ENCODE measurements at places on chromosomes 11 and 22.

GRCh38 chr22:19424186-19424500, 7.4 kb downstream of the HIRA start:
- DNase-seq, result no peak

GRCh38 chr11:279040-279965, 1.1 kb downstream of the NLRP6 start:
- no peak for DNase-seq

- no peak for DNase-seq
These were observed 3.7 kb upstream of the CLDN5 start for GRCh38 chr22:19527861-19528417.

DNA sequence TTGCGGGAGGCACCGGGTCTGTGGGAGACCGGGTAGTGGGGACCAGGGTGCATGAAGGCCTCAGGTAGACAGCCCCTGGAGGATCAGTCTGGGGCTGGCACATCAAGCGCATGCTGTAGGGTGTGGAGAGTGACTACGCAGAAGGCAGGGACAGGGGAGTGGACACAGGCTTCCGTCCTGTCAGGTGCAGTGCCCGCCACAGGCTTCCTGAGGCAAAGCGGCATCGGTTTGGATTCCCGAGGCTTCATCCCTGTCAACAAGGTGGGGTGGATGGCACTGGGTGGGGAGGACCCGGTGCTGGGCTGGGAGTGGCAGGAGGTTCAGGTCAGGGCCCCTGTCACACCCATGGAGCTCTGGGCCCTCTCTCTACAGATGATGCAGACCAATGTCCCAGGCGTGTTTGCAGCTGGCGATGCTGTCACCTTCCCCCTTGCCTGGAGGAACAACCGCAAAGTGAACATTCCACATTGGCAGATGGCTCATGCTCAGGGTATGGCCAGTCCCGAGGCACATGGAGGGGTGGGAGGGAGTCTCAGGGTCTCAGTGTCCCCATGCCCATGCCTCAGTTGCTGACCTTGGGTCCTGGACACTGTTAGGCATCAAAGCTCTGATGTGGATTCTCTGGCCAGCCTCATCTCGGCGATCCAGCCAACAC, 4.5 kb upstream of the LZTR1 start:
- DNase-seq, result no peak

DNA sequence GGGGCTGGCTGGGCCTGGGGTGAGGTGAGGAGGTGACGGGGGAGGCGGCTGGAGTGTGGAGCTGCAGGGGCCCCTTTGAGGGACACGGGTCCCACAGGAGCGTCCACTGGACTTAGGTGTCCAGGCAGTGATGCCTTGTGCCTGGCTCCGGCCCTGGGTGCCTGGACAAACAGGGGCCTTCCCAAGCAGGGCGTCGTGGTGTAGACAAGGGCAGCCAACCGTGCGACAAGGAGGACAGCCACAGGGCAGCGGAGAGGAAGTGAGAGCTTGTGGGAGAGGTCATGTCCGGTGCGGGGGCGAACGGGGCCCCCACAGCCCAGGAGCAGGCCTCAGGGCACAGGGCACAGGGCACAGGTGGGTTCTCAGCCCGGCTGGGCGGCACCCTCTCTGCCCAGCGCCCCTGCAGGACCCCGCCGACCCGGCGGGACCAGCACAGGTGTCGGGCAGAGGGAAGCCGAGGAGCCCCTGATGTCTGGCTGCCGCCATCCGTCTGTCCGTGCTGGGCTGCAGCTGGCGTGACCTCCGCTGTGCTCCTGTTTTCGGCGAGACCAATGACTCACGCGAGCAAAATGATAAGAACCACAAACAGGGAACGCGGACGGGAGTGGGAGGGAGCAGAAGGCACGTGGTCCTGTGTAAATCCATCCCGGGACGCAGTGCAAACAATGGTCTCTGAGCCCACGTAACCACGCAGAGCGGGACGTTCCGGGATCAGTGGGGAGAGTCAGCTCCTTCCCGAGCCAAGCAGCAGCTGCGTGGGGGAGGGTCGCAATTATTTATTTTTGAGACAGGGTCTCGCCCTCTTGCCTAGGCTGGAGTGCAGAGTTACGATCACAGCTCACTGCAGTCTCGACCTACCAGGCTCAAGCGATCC, 49.1 kb upstream of the A4GALT start:
- DNase-seq, result peak; percentile 93

GRCh38 chr22:45774001-45774670, 102.5 kb downstream of the ATXN10 start:
- no peak for DNase-seq

- no peak for DNase-seq
These were observed 79.7 kb upstream of the WNT7B start for GRCh38 chr22:46056546-46057245.

DNA sequence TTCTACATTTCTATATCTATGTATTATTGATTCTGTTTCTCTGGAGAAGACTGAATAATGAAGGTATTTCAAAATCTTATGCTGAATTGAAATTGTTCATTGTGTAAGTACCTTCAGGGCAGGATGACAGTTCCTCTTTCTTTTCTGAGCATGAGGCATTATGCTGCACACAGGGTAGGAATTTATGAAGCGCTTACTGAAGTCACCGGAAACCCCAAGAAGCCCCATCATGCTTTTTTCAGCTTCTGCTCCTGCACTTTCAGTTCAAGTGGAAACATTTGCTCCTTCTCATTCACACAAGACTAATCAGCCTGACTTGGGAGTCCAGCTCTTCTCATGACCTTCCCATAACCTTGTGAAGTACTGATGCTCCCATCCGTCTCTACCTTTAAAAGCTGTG, 314.7 kb upstream of the SORL1-AS1 start:
- no peak for DNase-seq

GRCh38 chr11:21474529-21474928, 718.4 kb upstream of the ANO5 start:
- no peak for DNase-seq

GRCh38 chr11:111086058-111086457, 159.5 kb upstream of the POU2AF2 start:
- DNase-seq, result no peak

GRCh38 chr22:43883012-43883661, 8.7 kb downstream of the PNPLA5 start:
- peak; percentile 65 for DNase-seq

- no peak for DNase-seq
These were observed 5.2 kb downstream of the ARRB1 start for GRCh38 chr11:75346296-75346695.

GRCh38 chr11:60477035-60477445, 15.5 kb upstream of the MS4A12 start:
- no peak for DNase-seq

DNA sequence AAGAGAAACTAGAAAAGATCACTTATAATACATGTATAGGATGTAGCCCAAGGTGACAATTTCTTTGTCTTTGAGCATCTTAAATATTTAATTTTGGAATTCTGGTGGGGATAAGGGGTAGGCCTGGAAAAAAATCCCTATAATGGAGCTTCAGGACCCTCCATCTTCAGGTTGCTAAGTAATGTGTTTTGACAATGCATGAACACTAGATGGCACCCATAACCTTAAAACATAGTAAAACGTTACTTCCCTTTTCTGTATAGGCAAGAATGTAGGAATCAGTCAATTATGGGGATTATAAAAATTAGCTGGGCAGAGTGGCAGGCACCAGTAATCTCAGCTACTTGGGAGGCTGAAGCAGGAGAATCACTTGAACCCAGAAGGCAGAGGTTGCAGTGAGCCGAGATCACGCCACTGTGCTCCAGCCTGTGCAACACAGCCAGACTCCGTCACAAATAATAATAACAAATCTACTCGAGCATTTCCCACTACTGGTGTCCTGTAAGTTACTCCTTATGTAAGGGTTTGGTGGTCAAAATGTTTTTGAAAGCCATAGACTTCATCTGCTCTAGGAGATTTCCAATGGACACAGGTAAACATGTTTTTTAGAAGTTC, 541.9 kb upstream of the CCDC90B start:
- DNase-seq, result peak; percentile 36

DNA sequence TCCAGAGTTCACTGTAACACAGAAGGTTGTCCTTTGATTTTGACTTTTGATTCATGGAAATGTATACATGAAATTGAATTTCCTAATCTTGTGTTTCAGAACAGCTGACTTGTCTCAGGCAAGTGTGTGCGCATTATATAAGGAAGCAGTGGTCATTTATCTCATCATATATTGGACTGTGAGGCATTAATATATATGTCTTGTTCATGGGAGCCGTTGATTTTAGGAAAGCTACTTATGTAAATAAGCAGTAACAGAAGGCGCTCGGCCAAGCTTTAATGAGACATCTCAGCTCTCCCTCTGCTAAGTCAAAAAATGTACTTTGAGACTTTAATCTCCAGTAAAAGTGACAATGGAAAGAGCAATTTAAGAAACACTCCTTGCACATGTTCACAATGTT, 100.5 kb downstream of the PDHX start:
- DNase-seq, result no peak

GRCh38 chr22:43060183-43060582, 29.0 kb downstream of the TTLL1 start:
- peak; percentile 22 for DNase-seq

- no peak for DNase-seq
These were observed 621 bp downstream of the TSPO start for GRCh38 chr22:43152003-43152356.

GRCh38 chr11:95867105-95867504, 56.8 kb downstream of the MTMR2 start:
- DNase-seq, result no peak

GRCh38 chr11:11320825-11321224, 32.2 kb downstream of the CSNK2A3 start:
- no peak for DNase-seq

DNA sequence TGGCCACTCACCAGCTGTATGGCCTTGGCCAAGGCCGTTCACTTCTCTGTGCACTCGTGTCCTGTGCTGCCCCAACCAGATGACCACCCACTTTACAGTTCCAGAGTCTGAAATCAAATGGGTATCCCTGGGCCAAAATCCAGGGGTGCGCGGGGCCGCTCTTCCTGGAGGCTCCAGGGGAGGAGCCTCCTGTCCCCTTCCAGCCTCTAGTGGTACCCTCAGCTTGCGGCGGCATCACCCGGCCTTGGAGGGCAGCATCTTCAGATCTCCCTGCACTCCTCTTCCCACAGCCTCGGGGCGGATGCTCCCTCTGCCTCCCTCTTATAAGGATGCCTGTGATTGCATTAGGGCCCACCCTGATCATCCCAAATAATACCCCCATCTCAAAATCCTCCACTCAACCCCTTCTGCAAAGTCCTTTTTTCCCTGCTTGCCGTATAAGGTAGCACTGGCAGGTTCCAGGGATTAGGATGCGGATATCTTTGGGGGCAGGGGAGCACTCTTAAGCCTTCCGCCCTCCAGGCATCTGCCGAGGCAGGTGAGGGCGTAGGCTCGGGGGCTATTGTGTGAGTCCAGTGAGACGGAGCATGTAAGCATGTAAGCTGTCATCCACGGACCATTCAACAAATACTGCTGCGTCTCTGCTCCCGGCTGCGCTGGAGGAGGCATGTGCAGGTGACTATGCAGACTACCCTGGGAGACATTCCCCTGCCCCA, 24.4 kb upstream of the SHISAL1 start:
- no peak for DNase-seq

- peak; percentile 52 for DNase-seq
These were observed 16.6 kb downstream of the TBC1D10A start for GRCh38 chr22:30309951-30310741.

DNA sequence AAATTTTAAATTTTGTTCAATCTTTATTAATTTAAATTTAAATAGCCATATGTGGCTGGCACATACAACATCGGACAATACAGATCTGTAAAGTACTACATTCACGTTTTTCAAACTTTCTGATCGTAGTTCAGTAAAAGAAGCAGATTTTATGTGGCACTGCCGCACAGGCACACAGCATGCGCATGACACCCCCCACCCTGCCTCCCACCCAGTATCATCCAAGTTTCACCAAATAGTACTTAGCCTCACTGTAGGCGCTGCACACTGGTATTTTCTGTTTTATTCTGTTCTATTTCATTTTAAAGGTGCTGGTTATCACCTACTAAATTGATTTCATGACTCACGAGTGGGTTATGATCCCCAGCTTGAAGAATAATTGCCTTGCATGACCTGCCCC, 159.9 kb downstream of the HIPK3 start:
- no peak for DNase-seq

DNA sequence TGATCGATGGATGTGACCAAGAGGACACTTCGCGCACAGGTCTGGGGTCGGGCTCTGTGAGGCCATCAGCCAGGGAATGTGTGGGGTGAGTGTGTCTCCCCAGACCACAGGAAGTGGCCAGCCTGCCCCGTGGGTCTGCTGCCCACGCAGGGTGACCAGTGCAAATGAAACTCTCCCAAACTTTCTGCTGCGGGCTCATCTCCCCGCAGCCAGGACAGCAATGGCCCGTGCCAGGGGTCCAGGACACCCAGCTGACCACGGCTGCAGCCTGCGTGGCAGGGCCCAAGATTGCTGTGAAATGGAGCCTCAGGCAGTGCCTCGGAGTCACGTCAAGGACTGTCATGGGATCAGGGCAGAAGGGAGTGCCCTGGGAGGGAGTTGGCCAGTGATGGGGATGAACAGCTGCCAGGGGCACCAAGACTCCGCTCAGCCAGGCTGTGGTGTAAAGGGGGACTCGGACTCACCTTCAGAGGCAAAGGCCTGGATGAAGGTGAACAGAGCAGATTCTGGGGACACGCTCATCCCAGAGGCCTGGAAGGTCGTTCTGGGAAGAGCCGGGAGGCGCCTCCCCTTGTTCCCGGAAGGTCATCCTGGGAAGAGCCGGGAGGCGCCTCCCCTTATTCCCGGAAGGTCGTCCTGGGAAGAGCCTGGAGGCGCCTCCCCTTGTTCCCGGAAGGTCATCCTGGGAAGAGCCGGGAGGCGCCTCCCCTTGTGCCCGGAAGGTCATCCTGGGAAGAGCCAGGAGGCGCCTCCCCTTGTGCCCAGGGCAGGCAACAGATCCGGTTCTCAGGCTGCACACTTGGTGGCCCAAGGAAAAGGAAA, 252.6 kb downstream of the BRD1 start:
- no peak for DNase-seq

- DNase-seq, result no peak
These were observed 9.7 kb downstream of the OR5AN1 start for GRCh38 chr11:59368238-59369022.

DNA sequence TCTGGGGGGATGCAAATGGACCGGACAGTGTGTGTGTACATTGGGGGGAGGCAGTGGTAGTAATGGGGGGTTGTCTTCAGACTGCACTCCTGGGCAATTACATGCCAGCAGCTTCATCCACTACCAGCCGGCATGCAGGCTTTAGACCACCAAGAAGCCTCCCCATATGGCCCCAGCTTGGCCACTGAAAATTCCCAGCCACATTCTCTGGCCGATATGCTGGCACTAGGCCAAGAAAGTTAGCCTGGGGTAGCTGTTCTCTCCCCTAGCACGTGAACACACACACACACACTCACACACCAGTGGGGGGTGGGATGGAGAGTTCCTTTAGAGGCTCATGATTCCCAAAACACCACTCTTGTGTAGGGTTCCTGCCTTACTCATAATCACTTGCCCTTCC, 3.6 kb upstream of the ROBO3 start:
- DNase-seq, result no peak

GRCh38 chr11:65611028-65611757, 2.8 kb downstream of the MAP3K11 start:
- DNase-seq, result no peak

- DNase-seq, result peak; percentile 66
These were observed 1327.3 kb downstream of the TBC1D22A start for GRCh38 chr22:48089601-48090331.

- DNase-seq, result peak; percentile 90
These were observed 135.4 kb downstream of the OSBP2 start for GRCh38 chr22:30829901-30830550.

GRCh38 chr11:7969756-7970646, 4.8 kb upstream of the NLRP10 start:
- DNase-seq, result no peak

GRCh38 chr11:85184721-85185120, 442.4 kb downstream of the DLG2 start:
- no peak for DNase-seq

GRCh38 chr11:16158426-16158994, 197.8 kb downstream of the SOX6 start:
- no peak for DNase-seq

Data from AG08395 (cell line).